GM19239 (cell line): ENCODE measurements at places on chromosomes 5 and 9.
A peak's percentile ranks its signal among the peaks of the same experiment; 100 is the strongest.

- DNase-seq: no peak
Observed at GRCh38 chr5:163912046-163912445, 406.6 kb downstream of the MAT2B start.

GRCh38 chr9:124688238-124688904 lies 82.7 kb downstream of the NR6A1 start:
- DNase-seq: no peak

DNA sequence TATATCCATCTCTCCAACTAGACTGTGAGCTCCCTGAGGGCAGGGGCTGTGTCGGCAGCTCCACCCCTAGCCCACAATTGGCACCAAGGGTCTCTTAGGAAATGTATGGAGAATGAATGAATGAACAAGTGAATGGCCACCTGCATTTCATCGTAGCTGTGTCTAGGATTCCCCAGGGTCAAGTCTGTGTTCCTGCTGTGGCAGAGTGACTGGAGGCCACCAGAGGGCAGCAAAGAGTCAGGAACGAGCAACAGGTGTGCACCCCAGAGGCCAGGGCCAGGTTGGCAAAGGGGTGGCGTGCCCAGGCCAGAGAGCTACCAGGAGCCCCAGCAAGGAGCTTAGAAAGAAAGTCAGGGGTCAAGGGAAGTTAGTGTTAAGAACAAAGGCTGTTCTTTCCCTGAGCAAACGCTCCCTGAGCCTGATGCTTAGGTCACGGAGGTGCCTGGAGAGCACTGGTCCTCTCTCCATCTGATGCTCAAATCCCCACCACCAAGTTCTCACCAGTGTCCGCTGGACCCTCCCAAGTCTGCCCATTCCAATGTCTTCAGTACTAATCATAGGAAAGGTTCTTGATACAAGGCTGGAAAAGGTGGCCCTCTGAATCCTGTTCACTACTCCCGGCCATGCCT lies 160.7 kb downstream of the PAX5 start:
- DNase-seq: peak; percentile 86

DNA sequence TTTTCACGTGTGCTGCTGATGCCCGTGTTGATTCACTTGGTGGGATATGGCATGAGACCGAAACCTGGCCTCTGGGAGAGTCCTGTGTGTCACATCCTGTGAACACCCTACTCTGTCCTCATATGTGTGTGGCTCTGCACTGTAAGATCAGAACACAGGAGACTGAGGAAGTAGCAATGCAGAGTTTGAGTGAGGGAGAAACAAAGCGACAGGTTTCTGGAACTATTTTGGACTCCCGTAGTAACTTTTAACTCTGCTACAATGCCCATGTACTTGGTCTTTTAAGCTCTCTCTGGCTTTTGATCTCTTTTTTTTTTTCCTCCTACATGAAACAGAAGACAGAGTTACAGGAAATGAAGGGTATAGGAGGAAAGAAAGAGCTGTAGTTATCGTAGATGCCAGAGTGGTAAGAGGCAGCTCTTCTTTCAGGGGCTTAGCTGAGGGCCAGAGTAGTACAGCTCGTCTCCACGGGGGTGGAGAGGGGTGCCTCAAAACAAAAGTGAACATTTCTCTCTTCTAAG lies 26.6 kb downstream of the GRAMD2B start:
- no peak for DNase-seq

- DNase-seq: no peak
Observed at GRCh38 chr5:3825531-3826451, 230.2 kb downstream of the IRX1 start.

- no peak for DNase-seq
Observed at GRCh38 chr5:132802044-132802684, 10.9 kb upstream of the SOWAHA start.

DNA sequence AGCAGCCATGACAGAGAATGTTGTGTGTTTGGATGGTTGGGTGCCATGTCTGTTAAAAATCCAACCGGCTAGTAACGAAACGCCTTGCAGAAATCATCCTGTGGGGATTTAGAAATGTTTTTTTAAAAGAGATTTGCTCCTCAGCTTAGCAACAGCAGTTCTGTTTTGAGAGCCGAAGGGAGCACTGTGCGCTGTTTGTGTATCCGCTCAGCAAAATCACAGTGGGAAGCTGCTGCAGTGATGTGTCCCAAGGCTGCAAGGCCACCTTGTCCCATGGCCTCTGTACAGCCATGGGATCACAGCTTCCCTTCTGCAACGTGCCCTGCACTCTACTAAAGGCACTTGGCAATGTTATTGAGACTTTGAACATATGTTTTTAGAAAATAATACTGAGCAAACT lies 40.9 kb downstream of the TRIO start:
- no peak for DNase-seq

- DNase-seq: no peak
Observed at GRCh38 chr9:90368241-90368640, 274.4 kb downstream of the DIRAS2 start.

DNA sequence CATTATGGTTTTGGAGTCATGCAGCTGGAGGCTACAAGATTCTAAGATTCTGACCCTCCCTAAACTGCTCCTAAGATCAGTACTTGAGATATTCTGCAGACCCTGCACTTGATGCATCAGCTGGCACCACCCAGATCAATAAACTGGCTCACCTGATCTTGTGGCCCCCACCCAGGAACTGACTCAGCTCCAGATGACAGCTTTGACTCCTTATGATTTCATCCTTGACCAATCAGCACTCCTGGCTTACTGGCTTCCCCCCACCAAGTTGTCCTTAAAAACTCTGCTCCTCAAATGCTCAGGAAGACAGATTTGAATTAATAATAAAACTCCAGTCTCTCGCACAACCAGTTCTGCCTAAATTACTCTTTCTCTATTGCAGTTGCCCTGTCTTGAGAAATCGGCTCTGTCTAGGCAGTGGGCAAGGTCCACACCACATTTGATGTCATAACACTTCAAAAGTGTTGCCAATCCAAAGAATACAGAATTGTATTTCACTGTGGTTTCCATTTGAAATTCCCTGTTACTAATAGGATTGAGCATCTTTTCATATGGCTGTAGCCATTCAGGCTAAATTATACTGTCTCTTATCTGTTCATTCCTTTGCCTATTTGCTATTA lies 14.8 kb upstream of the SLC30A5 start:
- no peak for DNase-seq

DNA sequence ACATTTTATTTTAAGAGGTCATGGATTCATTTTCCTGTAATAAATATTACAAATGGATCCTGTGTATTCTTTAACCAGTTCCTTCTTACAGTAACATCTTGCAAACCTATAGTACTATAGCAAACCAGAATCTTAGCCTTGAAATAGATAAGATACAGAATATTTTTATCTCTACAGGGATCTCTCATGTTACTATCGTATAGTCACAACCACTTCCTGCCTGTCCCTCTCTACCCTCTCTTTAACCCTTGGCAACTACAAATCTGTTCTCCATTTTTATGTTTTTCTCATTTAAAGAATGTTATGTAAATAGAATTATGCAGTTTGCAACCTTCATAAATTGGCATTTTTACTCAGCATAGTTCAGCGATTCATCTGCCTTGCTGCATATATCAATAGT lies 454.0 kb downstream of the DIRAS2 start:
- no peak for DNase-seq

- no peak for DNase-seq
Observed at GRCh38 chr5:101102506-101102905, 199.4 kb upstream of the ST8SIA4 start.

- DNase-seq: no peak
Observed at GRCh38 chr5:159411115-159411514, 80.8 kb upstream of the IL12B start.

DNA sequence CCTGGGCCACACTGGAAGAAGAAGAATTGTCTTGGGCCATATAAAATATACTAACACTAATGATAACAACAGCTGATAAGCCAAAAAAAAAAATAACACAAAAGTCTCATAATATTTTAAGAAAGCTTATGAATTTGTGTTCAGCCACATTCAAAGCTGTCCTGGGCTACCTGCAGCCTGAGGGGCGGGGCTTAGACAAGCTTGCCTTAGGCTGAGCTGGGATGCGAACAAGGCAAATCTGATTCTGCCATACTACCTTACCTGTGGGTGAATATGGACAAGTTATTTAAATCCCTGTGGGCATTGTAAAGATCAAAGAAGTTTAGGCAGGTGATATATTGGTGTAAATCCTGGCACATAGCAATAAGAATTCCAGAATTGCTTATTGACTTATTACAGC lies 212.3 kb upstream of the ATP10B start:
- DNase-seq: no peak

GRCh38 chr9:94511134-94511954 lies 43.5 kb upstream of the PCAT7 start:
- DNase-seq: no peak

- DNase-seq: no peak
Observed at GRCh38 chr9:92170848-92171247, 55.6 kb upstream of the SPTLC1 start.

GRCh38 chr9:106956971-106957370 lies 94.0 kb downstream of the ZNF462 start:
- no peak for DNase-seq

- DNase-seq: no peak
Observed at GRCh38 chr9:4769321-4770080, 23.2 kb upstream of the RCL1 start.

DNA sequence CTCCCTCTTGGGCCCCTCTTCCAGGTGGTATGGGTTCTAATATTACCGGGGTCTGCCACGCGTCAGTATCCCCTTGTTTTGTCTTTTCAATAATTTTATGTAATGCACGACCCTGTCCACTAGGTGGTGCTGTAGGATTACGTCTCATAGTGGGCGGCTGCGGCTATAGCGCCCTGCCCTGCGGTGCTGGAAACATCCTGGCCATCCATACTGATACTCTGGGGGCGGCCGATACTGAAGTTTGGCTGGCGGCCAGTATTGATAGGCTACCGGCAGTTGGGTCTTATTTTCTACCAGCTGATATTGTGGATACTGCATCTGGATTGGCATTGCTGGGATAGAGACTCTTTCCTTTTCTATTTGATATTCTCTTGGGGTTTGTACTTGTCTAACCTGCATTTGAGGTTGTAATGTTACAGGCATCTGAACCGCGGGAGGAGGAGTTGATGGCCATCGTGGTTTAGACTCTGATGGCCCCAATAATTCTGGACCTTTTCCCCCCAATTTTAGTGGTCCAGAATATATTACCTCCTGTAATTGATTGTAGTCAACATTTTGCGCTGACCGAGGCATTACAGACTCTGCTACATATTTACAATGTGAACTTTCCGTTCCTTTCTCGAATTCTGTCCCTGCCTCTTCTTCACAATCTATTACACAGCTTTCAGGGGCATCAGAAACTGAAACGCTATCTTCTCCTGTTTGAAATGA lies 3.3 kb upstream of the TMEM141 start:
- DNase-seq: no peak

DNA sequence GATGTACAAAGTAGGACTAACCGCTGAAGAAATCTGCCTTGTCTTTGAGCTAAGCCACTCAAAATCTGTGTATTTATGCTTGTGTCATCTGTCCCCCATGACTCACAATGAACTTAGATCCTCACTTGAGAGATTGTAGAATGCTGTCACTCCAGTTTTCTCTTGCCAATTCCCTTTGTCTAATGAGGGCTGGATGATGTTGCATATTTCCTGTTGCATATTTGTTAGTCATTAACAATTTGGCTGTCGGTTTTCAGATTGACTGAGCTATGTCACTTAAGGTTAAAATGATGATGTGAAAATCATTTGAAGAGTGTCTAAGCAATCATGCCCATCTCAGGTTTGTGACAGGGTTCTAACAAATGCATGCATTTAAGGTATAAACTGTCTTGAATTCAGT lies 481.7 kb downstream of the CDH10 start:
- no peak for DNase-seq

- no peak for DNase-seq
Observed at GRCh38 chr5:131677115-131677514, 42.1 kb upstream of the RAPGEF6 start.

DNA sequence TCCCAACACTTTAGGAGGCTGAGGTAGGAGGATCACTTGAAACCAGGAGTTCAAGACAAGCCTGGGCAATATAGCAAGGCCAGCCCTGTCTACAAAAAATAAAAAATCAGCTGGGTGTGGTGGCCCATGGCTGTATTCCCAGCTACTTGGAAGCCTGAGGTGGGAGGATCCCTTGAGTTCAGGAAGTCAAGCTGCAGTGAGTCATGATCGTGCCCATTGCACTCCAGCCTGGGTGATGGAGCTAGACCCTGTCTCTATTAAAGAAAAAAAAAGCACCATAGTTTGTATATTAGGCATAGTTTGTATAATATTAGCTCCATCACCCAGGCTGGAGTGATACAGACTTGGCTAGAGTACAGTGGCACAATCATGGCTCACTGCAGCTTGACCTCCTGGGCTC lies 9.6 kb upstream of the NME5 start:
- no peak for DNase-seq

DNA sequence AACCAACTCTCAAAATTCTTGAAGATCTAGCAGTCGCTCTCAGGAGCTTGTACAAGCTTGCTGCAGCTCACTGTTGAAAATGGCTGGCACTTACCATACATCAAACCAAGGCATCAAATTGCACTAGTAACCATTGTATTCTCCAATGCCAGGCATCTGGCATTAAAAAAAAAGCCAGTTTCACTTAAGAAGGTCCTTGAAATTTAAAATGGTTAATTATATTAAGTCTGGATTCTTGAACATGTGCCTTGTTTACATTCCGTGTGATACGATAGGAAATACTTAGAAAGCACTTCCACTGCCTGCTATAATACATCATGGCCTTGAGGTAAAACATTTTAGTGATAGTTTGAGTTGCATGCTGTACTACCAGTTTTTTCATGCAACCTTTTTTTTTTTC lies 300.7 kb downstream of the KDM4C start:
- no peak for DNase-seq

- no peak for DNase-seq
Observed at GRCh38 chr5:143318270-143318669, 85.2 kb downstream of the NR3C1 start.

- no peak for DNase-seq
Observed at GRCh38 chr5:110262749-110263148, 463.7 kb downstream of the TMEM232 start.

DNA sequence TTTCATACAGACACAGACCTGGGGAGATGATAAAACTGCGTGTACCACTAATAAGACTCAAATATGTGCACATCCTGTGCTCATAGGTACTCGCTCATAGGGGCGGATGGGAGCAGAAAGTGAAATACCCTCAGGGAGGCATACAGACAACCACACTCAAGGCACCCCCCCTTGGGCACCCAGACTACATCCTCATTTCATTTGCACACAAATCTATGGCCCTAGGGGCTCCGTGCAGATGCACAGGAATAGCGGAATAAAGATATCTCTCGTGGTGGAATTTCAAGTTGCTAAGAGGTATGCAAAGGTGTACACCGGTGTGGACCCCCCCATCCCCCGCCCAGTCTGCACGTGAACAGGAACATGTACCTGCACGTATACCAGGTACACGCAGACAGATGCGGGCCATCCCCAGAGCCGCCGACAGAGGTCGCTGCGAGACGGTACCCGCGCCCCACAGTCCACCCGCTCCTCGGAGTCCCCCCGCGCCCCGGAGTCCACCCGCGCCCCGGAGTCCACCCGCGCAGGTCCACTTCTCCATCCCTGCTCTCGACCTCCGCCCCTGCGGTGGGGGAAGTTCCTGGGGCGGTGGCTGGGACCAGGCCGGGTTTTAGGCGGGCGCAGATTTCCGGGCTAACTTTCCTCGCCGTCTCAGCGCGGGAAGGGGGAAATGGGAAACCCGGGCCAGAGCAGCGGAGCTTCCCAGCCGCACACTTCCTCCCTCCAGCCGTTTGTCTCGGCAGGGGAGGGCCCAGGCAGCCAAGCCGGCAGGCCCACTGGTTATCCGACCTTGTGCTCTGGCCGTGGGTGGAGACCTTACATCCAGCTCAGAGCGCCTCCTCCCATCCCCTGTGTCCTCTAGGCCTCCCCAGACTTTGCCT lies 1.0 kb upstream of the IL12B start:
- peak; percentile 53 for DNase-seq
